D721Med (cell line): ENCODE measurements at places on chromosomes 16 and 17.

GRCh38 chr16:83651871-83652270, 155.9 kb upstream of the HSBP1 start:
- DNase-seq, result no peak

DNA sequence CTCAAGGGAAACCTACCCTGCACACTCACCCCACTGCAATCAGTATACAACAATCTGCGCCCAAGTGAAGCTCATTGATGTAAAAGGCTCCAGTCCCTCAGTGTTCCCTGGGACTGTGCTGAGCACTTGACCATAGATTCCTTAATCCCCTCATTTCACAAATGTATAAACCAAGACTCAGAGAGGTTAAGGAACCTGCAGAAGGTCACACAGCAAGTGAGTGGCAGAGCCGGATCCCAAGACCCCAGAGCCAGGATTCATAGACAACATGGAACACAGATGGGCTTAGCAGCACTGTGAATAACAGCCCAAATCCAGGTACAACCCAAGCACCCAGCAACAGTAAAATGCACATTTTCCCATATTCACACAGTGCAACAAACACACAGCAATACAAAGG, 225.7 kb downstream of the C16orf78 start:
- no peak for DNase-seq

DNA sequence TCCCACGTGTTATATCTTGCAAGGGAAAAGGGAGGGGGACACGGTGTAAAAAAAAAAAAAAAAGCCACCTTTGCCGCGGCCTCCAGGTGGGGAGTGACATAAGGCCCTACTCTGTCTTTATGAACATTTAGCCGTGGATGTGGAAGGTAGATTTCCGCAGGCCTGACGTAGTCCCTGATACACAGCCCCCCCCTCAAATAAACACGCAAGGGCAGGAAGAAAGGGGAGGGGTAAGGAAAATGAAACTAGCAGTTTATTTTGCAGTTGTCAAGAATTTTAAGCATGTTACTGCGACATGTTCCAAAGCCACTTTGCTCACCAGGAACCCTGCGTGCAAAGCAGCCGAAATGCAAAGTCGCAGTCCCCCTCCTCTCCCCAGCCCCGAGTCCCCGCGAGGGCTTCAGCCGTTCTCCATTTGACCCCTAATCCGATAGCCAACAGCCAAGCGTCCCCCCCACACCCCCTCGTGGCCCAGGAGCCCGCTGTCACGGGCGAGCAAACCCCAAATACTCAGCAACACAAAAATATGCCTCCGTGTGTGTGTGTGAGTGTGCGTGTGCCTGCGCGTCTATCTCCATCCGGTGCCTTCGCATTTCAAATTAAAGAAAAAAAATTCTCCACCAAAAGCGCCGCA, 1.2 kb downstream of the CBX4 start:
- no peak for DNase-seq

DNA sequence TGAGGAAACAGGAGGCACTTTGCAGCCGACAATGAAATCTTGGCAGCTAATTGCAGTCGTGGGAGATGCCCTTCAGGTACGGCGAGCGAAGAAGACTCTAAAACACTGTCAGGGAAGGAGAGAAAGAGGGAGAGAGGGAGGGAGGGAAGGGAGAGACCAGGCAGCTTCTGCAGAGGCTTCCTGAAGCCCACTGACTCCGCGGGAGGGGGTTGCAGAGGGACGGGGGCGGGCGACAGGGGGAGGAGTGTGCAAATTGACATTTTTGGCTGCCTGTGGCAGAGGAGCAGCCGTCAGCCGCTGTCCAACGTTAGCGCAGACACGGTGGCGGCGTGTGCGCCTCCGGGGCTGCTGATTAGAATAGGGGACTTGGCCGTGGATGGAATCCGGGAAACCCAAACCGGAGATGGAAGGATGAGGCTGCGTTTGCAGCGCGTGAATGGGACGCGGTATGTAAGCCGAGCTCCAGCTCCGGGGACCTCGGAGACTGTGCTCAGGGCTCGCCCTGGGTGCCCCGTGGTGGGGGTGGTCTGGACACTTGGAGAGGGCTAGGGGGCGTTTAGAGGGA, 849.1 kb upstream of the RBFOX1 start:
- DNase-seq, result no peak

- DNase-seq, result no peak
Measured at GRCh38 chr17:77189148-77189547, 48.4 kb downstream of the SEC14L1 start.

DNA sequence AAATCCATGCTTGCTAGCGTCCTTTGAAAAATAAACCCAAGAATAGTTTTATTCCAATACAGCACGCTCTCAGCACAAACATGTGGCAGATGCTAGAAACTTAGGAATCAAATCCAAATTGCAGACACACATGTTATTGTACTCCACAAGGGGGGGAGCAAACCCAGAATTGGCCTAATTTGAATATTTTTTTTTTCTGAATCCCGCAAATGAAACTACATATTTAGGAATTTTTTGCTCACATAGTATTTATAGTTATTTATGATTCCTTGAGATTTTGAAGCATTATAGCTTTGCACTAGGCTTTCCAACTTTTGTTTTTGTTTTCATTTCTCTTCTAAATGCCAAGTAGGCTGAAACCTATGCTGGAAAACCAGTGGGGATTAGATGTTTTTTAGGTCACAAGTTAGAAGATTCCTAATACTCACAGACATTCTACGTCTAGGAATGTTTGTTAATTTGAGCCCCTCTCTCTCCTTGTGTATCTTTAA, 59.3 kb upstream of the CDH11 start:
- no peak for DNase-seq

DNA sequence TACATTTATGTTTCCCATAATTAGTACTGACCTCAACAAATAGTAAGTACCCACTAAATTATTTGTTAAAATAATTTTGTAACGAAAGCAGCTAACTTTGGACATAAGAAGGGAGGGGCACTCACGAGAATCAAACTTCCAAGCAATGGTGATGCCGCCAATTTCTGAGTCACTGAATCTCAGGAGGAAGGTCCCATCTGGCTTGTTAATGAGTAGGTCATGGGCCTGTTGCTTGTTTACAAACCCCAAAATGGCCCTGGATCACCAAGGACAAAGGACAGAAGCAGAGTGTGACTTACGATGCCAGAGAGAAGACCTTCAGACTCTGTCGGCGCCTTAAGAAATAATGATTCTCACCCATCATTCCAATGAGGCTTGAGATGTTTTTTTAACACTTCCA, 15.8 kb upstream of the GHDC start:
- DNase-seq, result no peak

GRCh38 chr16:48432136-48432535, 46.9 kb upstream of the SIAH1 start:
- no peak for DNase-seq

DNA sequence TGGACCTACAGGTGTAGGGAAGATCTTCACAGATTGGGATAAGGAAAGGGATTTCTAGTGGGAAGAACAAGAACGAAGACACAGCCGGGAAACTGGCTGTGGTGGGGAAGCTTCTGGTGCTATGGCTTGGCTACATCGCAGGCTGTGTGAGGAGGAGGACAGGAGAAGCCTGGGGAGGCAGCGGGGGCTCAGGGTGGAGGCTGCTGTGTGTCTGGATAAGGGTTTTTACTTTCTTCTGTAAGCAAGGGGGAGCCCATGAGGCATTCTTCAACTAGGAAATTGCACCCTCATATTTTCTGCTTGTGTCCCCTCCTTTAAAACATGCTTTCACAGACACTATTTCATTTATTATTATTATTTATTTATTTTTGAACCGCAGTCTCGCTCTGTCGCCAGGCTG, 2.9 kb upstream of the RHBDF2 start:
- DNase-seq, result no peak

GRCh38 chr16:57687363-57687929, 7.2 kb upstream of the DRC7 start:
- DNase-seq, result no peak

GRCh38 chr16:29820730-29821642, 724 bp downstream of the MVP start:
- no peak for DNase-seq

DNA sequence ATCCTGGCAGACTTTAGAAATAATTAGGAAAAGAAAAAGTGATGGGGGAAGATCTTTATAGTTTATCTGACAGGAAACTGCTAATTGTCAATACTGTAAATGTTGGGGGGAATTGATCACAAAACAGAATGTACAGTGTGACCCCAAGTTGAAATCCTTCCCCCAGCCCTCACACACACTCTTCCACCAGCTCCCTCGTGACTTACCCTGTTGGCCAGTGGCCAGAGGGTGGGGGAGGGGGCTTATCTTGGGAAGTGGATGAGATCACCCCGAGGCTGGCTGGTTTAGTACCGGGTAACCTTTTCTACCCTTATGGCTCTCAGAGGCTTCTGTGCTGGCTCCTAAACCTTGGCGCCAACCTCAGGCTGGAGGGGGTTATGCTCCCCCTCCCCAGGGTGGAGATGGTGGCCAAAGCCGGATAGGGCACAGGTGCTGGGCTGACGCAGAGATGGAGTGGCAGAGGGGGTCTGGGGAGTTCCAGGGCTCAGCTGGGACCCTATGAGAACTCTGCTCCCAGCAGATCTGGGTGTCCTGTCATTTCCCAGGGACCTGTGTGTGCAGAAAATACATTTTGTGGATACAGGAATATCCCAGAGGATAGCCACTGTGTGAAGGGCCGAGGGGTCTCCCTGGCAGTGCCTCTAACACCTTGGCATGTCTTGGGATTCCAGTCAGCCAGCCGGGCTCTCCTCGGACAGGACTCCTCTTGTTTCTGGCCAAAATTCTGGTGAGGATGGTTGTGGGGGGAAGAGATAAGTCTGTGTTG, 18.6 kb downstream of the CDH16 start:
- DNase-seq, result no peak

- DNase-seq, result no peak
Measured at GRCh38 chr17:12768255-12768654, 21.0 kb upstream of the ARHGAP44 start.

GRCh38 chr16:84284154-84284722, 10.4 kb upstream of the WFDC1 start:
- DNase-seq, result no peak

DNA sequence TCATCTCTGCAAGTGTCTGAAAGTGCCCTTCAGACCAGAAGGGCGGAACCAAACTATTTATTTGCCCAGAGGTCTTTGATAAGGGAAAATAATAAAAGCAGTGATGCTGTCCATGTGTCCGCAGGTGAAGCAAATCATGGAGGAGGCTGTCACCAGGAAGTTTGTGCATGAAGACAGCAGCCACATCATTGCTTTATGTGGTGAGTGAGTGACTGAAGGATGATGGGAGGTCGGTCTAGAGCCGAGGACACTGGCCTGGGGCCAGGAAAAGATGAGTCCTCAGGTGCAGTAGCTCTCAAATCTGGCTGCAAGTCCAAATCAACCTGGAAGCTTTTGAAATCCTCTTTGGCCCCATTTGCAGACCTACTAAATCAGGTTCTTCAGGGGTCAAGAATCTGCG, 6.1 kb downstream of the SGSM2 start:
- no peak for DNase-seq

DNA sequence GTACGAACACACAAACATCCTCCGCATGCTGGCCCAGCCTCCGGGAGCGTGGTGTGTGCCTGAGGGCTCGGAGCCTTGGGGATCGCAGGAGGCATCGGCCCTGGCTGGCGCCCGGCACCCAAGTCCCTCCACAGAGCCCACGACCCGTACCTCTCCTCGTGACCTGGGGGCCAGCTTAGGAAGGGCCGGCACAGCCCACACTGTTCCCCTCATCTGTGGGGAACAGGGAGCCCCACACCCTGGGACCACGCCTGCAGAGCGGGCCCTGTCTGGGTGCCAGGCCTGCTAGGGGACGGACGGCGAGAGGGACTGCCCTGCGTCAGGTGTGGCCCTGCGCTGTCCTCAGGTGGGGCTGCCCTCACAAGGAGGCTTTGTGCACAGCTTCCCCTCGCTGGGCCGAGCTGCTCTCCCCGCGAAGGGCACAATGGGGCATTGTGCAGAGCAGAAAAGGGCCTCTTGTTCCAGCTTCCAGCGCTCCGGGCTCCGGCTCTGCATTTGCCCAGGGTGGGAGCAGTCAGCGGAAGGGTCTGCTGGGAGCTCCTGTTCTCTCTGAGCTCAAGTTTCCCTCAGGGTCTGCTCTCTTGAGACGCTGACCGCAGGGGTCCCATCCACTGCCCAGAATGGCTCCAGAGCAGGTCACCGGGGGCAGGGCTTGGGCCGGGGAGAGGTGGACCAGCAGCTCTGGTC, 1.7 kb upstream of the LMF1 start:
- no peak for DNase-seq

- DNase-seq, result no peak
Measured at GRCh38 chr16:67979955-67980678, at the start of gene DPEP3. Gene DPEP3, minus strand, starts transcription at chr16:67980499. Its CDS starts 119 bp downstream, at chr16:67980380.

- DNase-seq, result no peak
Measured at GRCh38 chr16:86391984-86392383, 118.3 kb upstream of the FOXF1 start.

DNA sequence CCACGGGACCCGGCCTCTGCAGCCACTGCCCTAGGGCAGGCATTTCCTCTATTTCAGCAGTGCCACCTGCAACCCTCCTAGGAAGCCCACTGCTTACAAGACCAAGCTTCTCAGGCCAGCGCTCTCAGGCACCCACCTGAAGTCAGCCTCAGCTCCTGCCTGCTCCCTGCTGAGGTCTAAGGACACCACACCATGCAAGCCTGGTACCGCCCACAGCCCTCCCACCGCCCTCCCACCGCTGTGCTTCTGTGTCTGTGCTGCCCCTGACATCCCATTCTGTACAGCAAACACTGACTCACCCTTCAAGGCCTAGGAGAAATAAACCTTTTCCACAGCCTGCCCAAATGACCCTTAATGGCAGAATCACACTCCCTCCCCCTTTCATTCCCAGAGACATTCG, 6.3 kb downstream of the CLUH start:
- DNase-seq, result no peak

- peak; percentile 39 for DNase-seq
Measured at GRCh38 chr17:27268394-27269085, 25.4 kb upstream of the WSB1 start.

DNA sequence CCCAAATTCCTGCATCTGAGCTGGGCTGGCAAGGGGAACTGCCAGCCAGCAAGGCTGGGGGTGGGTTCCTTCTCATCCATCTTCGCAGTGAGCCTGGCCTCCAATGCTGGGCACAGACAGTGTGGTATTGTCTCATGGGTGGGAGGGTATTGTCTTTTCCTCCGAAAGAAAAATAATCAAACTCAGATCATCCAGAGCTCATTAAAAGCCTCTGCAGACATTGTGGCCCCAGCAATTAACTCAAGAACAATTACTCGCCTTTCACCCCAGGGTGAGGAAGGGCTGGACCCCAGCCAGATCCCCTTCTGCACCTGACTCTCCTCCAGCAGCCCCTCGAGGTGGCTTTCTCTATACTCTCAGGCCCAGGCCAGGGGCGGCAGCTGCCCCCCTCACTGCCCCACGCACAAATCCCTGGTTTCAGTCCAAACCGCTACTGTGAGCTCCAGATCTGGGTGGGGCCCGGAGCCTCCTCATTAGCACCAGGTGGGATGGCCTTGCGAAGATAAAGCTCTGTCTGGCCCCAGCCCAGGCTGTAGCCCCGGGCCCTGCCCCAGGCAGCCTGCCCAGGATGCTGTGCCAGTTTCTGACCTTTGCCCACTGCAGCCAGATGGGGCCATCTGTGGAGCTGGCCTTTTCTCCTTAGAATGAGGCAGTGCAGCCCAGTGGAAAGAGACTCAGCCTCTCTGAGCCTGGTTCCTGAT, 2.3 kb upstream of the KRT15 start:
- DNase-seq, result no peak
